CD4-positive, alpha-beta T cell treated with Interleukin-6 for 4 hours (primary cell): ENCODE measurements at places on chromosomes 6 and 20.

DNA sequence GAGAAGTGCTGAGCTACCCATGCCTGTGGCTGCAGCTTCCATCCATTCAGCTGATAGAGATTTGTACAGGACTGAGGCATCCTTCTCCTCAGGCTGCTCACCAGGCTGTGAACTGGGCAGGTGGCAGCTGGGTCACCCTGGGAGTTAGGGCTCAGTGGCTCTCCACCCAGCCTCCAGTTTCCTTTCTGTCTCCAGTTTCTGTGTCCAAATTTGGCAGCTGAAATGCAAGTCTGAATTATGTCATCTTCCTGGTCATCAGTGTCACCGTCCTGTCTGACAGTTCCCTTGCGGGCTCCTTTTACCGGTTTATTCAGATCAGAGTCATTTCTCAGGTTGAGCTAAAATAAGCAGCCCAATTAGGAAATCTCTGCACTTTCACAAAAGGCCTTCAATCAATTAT, 93.3 kb downstream of the EDN1 start:
- DNase-seq: no peak

DNA sequence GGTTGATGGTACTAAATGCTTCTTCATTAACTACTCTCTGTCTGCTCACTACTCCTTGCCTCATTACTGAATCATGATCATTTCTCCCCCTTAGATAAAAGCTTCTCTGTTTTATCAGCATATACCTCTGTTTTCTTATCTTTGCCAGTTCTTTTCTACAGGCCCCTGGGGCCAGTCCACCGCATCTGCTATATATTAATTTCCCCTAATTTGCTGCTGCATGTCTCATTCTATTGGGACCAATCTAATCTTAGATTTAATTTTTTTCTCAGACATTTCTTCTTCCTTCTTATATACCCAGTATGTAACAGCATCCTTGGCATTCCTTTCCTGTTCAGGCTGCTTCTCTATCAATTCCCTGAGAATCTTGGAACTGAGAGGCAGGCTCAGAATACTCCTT, 51.2 kb downstream of the GRIK2 start:
- no peak for DNase-seq

DNA sequence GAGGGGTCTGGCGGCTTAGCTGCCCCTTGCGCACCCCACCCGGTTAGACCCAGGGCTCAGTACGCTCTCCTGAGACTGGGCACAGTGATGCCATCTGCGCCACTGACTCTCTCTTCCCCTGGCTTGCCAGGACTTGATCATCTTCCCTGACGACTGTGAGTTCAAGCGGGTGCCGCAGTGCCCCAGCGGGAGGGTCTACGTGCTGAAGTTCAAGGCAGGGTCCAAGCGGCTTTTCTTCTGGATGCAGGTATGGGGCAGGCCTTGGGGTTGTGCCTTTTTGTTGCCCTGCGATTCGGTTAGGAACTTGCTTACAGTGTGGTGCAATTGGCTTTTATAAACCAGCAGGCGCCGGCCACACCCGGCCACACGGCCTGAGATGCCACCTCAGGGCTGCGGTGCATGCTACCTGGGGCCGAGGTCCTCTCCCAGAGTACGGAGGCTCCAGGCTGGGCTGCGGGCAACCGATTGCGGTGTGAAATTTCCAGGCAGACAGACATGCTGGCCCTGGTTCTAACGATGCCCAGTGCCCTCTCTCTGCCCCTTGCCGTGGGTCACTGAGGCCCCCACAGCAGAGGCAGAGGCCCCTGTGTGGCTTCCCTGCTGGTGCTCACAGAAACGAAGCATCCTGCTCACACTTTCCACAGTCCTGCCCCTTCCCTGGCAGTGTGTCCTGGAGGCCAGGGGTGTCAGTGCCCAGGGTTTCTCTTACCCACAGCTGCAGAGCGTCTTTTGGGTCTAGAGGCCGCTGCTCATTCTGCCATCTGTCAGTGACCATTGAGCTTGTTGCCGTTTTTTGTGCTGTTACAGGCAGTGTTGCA, 1.7 kb downstream of the ADRM1 start:
- no peak for DNase-seq

GRCh38 chr6:158803733-158804143, 15.4 kb downstream of the EZR start:
- DNase-seq: peak; percentile 53

DNA sequence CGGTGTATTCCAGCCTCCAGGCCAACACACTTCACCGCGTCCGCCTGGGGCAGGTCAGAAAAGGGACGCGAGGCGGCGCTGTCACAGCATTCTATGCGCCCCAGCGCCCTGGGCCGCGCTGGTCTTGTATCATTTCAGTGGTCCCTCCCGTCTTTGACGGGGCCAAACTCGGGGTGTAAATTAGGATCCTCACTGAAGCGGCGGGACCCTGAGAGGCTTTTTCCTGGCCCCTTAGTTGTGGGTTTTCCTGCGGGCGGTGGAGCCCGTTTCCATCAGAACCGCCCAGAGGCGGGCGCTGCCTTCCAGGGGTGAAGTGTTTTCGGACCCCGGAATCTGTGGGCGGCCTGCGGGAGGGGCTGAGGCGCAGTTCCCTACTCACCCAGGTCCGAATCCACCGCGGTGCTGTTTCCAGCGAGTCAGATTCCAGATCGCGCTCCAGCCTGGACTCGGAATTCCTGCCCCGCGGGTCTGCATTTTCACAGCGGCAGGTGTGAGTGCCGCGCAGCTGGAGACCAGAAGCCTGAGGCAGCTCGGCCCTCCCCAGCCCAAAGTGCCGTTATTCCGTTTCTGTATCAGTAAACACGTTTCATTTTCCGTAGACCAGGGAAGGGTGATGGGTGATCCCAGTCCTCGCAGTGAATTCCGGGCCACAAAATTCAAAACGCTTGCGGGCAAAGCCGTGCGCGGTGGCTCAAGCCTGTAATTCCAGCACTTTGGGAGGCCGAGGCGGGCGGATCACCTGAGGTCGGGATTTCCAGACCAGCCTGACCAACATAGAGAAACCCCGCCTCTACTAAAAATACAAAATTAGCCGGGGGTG, 3.9 kb upstream of the MICB start:
- DNase-seq: peak; percentile 78

DNA sequence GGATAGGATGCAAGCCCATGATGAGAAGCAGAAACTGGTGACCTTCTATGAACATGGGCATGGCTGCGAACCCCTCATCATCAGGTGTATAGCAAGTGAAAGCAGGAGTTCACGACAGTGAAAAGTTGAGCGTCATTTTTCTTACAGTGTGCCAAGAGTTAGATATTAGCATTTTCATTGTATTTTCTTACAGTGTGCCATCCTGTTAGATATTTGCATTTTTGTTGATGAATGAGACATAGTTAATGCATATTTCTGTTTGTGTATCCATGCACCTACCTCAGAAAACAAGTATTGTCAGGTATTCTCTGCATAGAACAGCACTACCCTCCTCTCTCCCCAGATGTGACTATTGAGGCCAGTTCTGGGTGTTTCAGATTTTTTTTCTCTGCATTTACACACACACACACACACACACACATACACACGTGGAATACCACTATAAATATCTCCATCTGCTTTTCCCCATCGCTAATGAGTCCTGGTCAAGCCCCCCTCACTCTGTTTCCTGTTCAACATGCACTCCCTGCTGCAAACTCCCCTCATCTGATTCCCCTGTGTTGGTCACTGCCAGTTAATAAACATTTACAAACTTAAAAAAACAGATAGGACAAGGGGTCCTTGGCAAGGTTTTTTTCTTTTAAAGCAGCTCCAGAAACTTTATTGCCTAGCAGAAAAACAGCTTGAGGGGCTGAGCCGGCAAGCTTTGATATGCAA, 41.7 kb downstream of the PLN start:
- DNase-seq: no peak

DNA sequence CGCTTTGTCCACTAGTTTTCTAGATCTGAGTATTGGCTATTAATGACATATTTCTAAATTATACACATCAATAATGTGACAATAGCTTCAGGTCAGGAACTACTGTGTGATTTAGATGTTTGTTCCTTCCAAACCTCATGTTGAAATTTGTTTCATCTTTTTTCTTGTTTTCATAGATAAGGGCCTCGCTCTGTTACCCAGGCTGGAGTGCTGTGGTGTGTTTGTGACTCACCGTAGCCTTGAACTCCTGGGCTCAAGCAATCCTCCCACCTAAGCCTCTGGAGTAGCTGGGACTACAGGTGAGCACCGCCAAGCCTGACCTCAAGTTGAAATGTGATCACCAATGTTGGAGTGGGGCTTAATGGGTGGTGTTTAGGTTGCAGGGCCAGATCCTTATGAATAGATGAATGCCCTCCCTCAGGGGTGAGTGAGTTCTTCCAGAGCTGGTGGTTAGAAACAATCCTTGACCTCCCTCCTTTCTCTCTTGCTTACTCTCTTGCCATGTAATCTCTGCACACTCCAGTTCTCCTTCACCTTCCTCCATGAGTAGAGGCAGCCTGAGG, 5.9 kb upstream of the NQO2 start:
- no peak for DNase-seq
